ENCODE measurements at places on chromosomes 7 and 10.

DNA sequence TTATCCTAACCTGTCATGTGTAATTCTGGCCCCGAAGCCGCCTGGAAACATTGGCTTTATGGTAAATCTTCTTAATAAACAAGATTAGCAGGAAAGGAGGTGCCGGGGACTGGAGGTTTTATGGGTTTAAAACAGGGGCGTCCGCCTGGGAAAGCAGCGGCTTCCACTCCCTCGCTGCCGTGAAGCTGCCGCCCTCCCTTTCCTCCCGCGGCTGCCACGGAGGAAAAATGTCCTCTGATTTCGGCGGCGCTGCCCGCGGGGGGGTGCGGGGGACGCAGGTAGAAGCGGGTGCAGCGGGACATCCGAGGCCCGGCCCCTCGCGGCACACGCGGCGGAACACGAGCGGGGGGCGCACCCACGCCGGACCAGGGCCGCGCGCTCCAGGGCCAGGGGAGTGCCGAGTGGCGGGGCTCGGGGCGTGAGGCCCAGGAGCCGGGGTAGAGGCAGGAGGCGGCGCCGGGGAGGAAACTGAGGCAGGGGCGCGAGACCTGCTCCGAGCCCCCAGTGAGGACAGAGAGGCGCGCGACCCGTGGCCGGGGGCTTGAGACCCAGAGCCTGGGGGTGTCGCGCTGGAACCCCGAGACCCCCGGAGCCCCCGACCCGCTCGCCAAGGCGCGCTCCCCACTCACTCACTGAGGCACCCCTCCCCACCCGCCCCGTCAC lies 993 bp downstream of the PTPRN2 start:
- DNase-seq = no peak

DNA sequence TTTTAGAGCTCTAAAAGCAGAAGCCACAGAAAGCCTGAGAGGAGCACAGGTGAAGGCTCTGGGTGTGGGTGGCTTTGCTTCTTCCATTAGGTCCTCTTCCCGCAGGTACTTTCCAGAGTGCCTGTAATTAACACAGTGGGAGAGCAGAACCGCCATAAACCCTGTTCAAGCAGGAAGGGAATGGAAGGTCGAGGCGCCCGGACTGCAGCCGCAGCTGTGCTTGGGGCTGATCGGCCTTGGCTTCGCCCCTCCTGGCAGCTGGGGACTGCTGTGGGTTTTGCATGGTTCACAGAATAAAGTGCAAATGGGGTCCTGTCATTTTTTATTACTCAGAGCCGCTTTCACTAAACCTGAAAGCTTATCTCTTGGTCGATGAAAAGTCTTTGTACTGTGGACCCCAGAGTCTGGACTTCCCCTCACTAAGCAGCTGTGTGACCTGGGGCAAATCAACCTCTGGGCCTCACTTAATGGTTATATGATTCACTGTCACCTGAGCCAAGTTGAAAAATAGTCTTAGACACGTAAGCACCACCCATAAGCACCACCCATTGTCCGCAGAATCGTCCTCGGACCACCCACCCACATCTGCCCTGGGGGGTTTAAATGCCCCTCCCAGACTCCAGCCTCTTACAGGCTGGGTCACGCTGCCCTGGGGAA lies 100.9 kb downstream of the XRCC2 start:
- no peak for DNase-seq

DNA sequence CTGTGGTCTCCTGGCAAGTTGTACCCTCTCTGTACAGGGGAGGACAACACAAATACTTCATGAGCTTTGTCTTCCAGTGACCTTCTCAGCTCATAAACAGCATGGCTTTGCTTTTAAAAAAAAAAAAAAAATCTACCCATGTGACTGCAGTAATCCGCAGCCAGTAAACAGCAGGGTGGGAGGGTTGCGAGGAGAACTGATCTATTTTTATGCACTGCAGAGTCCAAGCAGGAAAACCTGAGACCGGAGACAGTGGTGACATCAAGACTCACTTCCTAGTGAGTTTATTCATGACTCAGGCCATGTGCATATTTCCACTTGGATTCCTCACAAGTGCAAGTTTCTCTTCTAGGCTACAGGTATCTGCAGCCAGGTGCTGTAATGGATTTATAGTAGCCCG lies 127.9 kb downstream of the NRF1 start:
- no peak for DNase-seq

DNA sequence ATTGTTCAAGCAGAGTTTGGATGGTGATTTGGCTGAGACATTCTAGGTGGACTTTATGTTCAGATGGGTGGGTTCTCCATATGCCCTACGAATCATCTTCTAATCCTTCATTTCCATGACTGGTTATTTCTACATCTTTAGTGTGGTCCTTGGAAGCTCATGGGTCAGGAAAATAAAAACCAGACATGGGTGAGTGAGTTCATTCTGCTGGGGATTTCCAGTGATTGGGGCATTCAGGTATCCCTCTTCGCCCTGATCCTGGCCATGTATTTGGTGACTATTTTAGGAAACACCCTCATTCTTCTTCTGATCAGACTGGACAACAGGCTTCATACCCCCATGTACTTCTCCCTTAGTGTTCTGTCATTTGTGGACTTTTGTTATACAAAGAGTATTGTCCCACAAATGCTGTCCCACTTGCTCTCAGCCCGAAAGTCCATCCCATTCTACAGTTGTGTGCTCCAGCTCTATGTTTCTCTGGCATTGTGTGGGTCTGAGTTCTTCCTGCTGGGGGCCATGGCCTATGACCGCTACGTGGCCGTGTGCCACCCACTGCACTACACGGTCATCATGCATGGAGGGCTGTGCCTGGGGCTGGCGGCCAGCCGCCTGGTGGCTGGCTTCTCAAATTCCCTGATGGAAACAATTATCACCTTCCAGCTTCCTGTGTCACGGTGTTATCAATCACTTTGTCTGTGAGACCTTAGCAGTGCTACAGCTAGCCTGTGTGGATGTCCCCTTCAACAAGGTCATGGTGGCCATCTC lies 19.2 kb upstream of the OR6B1 start:
- DNase-seq = no peak

GRCh38 chr7:32915041-32915536 lies 23.5 kb upstream of the KBTBD2 start:
- DNase-seq = no peak

DNA sequence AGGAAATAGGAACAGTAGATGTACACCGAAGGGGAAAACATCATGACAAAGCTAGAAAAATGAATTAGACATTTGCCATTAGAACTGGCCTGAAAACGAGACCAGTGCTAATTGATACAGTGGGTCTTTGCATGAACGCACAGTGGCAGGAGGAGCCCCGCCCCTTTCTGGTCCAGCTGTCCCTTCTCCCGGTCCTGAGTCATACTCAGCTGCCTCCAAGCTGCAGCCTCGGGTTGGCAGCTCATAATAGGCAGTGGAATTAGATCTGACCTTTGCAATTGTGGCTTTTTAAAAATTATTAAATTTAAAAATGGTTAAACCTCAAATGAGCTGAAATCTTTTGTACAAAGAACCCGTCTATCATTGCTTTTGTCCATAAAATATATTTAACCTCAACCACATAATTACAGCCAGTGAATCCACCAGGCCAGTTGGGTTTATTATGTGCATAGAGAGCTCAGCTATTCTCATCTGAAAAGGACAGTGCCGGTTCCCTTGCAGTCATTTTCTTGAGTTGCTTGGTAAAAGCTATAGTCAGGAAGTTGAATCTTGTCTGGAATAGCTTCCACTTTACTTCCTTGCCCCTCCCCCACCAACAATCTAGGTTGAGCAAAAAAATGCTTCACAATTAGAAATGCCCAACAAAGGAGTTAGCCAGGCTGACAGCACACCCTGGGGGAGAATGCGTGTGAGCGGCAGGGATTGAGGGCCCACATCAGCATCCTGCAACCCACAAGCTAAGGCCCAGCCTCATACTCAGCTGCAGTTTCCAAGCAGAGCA lies 147.1 kb downstream of the BUB3 start:
- DNase-seq = no peak

- no peak for DNase-seq
Measured at GRCh38 chr10:106930751-106931150, 233.8 kb downstream of the SORCS1 start.

DNA sequence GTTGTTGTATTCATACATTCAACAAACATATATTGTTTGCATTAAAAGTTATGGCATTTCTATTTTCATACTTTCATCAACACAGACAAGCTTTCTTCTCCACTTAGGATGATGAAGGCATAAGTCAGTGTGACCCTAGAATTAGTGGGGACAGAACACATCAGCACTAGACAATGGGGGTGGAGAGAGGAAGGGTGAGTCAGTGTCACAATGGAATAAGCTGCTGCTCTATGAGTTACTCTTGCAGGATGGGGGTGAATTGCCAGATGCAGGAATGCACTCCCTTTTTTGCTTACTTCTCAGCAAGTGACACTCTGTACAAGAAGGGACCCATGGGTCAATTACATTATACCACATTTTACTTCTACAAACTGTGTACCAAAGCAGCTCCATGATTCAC lies 74.0 kb downstream of the DGKI start:
- no peak for DNase-seq

DNA sequence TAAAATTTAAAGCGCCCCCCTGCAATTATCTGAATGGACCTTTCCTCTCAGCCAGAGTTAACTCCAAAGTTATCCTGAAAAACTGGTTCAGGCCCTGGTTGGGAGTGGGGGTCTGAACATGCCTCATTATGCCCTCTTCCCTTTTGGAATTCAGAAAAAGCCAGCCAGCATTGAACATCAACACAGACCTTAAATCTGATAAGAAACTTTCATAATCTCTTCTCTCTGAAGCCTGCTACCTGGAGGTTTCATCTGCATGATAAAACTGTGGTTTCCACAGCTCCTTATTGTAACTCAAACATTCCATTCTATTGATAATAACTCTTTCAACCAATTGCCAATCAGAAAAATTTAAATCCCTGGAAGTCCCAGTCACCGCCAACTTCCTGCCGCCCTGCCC lies 133.3 kb downstream of the ARL4A start:
- no peak for DNase-seq

- DNase-seq = no peak
Measured at GRCh38 chr10:104689105-104689504, 48.0 kb downstream of the SORCS3 start.

DNA sequence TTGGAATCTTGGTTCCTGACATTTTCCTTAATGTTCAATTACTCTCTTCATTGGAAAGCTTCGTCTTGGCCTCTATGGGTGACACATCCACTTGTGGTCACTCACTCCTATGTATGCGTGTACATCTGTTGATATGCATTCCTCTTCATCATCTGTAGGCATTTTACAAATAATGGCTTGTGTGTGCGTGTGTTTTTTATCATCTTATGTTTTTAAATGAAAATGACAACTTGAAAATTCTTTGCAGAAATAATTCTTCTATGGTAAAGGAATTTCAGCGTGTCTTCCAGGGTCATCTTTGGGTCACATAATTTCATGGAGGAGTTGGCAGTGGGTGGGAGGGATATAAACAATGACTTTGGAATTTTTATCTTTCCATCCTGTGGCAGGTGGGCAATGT lies 925.1 kb downstream of the LRMDA start:
- no peak for DNase-seq

Measured in NCI-H2081 treated with DMSO at 0.1 percent for 48 hours (cell line).